ENCODE measurements at places on chromosomes 16 and 17.

DNA sequence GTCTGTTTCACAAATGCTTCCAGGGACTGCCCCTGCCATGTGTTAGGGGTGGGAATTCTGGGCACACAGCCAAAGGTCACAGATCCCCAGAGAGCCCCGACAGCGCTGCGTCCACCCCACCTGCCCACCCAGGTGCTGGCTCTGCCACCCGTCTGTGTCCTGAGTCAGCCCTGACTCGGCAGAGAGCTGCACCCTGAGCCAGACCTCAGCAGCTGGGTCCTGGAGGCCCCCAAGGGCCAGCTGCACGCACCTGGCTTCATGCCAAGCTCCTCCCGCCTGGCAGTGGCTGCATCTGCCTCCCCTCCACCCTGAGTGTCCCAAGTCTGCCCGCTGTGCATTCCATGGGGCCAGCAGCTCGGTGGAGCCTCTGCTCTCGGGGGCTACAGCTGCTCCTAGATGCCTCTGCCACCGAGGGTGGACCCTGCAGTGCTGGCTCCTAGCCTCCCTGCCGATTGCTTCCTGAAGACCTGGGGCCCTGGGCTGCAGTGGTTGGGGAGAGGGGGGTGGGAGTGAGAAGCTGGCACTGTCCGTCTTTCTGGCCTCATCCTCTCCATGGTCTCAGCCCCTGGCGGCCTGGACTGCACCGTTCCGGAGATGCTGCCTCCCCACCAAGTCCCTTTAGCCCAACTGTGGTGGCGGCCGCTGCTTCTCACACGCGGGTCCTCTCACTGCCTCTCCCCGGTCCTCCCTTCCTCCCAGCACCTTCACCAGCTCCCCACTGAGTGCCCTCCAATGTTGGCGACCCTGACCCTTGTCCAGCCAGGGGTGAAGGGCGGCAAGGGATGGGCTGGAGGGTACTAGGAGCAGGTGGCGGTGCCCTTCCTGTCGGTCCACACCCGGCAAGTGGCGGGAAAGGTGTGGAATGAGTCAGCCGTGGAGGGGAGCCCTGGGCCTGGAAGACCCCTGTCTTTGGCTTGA, 3.0 kb downstream of the SECTM1 start:
- DNase-seq, result no peak

DNA sequence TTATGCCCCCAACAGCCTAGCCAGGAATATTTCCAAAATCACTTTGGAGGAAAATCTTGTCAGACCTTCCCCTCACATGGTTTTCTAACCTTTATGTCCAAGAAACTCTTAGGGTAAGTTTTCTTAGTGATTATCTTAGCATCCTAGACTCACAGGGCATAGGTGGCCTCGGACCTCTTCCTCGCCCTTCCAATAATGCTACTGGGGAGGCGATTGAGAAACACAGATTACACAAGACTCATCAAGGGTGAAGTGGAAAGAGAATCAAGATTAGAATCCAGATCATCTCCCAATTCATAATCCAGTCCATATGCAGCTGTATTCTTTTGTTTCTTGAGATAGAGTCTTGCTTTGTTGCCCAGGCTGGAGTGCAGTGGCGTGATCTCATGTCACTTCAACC, 358.4 kb upstream of the CDH5 start:
- no peak for DNase-seq

GRCh38 chr17:76987486-76988093, 119.4 kb downstream of the MGAT5B start:
- no peak for DNase-seq

DNA sequence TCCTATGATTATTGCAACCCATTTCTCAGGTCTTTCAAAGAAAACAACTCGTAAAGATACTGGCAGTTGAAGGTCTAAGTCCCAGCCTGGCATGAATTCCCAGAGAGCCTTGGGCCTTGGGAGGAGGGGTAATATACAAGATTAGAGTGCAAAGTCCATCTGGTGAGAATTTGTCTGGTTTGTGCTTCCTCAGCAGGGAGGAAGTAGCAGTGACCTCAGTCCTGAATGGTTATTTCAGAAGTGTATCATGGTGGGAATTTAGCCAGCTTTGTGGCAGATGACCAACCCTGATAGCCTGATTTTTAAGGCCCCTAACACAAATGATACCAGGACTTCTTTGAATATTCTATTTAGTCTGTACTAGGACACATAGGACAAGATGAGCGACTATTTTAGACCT, 151.2 kb upstream of the TBX2 start:
- DNase-seq, result no peak

GRCh38 chr16:20781697-20782096, 17.9 kb downstream of the ACSM3 start:
- DNase-seq, result no peak

DNA sequence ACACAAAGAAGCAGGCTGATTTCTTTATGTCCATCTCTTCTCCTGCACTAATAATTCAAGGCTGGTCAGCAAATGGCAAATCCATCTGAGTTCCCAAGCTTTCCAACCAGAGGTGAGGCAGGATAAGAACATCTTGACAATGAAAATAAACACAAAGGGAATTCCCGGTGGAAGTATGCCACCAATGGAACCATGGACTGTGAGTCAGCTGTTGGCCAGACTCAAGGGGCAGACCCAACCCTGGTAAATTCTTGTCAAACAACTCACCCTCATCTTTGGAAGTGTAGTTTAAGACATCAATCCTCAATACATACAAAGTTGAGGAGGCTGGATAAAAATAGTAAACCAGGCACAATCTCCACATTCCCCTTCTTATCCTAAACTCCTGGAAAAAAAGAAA, 74.3 kb upstream of the CES5A start:
- no peak for DNase-seq

GRCh38 chr16:48438414-48438813, 53.2 kb upstream of the SIAH1 start:
- DNase-seq, result no peak

DNA sequence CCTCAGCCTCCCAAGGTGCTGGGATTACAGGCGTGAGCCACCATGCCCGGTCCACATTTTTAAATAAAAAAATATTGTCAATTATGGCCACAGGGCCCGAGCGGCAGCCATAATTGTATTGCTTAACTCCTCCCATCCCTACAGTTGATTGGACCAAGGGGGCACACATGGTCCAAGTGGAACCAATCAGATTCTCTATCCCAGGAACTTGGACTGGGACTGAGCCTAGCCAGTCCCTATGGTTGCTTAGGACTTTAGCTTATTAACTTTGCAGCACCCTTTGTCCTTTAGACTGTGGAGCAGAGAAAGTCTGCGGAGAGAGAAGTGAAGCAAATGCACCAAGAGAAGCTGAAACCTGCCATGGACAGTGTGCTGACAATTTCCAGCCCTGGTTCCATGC, 5.5 kb upstream of the RDM1 start:
- no peak for DNase-seq

Measured in stimulated activated CD4-positive, alpha-beta T cell treated with anti-CD3 and anti-CD28 coated beads, Interleukin-1b, Interleukin-23, amount 100 ng/mL, for 4 hours (primary cell).